Aorta (tissue), 5 donors: ENCODE measurements at places on chromosomes 13 and 19. TPM values are rescaled to one million over a fixed set of nuclear protein-coding genes. Genes with fewer than 3 reads are reported as not detected.

The PTGER1 gene
- total RNA-seq: 2.3 TPM

The GNG7 gene
- total RNA-seq: 6.0 TPM

The OR1I1 gene
- total RNA-seq: not detected

- no peaks in the 10 kb centered on the region for H3K4me1 ChIP-seq
- H3K27ac ChIP-seq: no peak overlapping the region
- H3K4me3 ChIP-seq: no peak overlapping the region
- no peaks in the 10 kb centered on the region for H3K27me3 ChIP-seq
Observed at GRCh38 chr19:48608798-48609263, 2.3 kb downstream of the SPACA4 start.

GRCh38 chr13:112179421-112179820 is 112.5 kb downstream of the SOX1 start:
- H3K27ac ChIP-seq: no peak overlapping the region
- no peak overlapping the region for H3K4me3 ChIP-seq
- H3K36me3 ChIP-seq: no peaks in the 10 kb centered on the region
- no peaks in the 10 kb centered on the region for H3K27me3 ChIP-seq
- no peak for DNase-seq

DNA sequence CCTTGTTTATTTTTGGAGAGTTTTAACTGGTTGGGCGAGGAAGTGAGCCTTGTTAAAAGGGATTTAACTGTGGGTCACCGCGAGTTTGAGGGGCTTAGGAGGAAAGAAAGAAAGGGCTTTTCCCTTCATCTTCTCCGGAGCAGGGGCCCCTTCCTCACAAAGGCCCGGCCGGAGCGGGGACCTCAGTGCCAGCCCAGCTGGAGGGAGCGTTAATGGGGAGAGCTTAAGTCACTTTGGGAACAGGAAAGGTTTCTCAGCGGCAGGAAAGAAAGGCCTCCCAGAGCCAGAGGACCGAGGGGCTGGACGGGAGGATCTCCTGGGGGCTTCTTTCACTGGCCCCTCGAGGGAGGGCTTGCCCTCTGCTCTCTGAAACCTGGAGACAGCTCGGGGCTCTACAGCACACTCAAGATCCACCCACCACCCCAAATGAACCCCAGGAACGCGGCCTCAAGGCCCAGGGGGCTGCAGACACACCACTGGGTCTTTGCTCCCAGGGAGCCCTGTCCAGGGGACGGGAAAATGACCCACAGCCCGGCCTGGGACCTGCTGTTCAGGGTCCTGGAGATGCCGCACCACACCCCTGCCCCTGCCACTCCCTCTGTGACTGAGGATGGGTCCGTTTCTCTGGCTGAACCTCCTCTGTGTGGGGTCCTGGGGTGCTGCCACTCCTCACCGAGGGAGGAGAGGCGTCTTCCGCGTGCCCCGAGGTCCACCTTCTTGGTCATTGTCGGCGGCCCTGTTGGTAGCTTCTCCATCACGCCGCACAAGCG is 128.3 kb downstream of the URI1 start:
- DNase-seq: peak; percentile 63
- H3K27me3 ChIP-seq: no peaks in the 10 kb centered on the region
- H3K27ac ChIP-seq: no peak overlapping the region
- H3K36me3 ChIP-seq: no peaks in the 10 kb centered on the region
- no peaks in the 10 kb centered on the region for H3K4me1 ChIP-seq
- no peak overlapping the region for H3K4me3 ChIP-seq

GRCh38 chr19:21587117-21587461 is 81.7 kb downstream of the ZNF429 start:
- no peaks in the 10 kb centered on the region for H3K36me3 ChIP-seq
- no peaks in the 10 kb centered on the region for H3K27me3 ChIP-seq
- no peaks in the 10 kb centered on the region for H3K4me1 ChIP-seq
- peak overlapping the region; percentile 21 for H3K4me3 ChIP-seq
- no peak overlapping the region for H3K27ac ChIP-seq

DNA sequence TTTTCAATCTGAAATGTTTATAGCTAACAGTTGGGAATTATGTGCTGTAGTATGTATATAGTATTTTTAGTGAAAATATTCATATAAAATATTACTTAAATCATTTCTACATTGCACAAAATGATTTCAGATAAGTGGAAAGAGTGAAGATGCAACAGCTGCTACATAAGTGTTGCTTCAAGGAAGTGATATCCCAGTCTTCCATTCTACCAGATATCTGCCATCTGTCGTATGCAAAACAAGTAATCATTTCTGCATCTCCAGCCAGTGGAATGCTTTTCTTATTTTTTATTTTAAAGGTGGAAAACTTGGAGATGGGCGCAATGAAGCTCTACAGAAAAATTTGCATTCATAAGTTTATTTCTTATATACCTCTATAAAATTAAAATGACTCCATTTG is 152.5 kb upstream of the MAB21L1 start:
- no peaks in the 10 kb centered on the region for H3K27me3 ChIP-seq
- H3K36me3 ChIP-seq: no peaks in the 10 kb centered on the region
- H3K4me1 ChIP-seq: no peaks in the 10 kb centered on the region
- DNase-seq: no peak

GRCh38 chr13:73397496-73398305 is 338.9 kb downstream of the KLF5 start:
- H3K27me3 ChIP-seq: no peaks in the 10 kb centered on the region
- H3K4me1 ChIP-seq: no peaks in the 10 kb centered on the region
- H3K4me3 ChIP-seq: no peak overlapping the region
- H3K36me3 ChIP-seq: no peaks in the 10 kb centered on the region

GRCh38 chr19:55304279-55304978 is 20.6 kb downstream of the BRSK1 start:
- H3K36me3 ChIP-seq: no peaks in the 10 kb centered on the region
- H3K27me3 ChIP-seq: no peaks in the 10 kb centered on the region
- no peaks in the 10 kb centered on the region for H3K4me1 ChIP-seq
- H3K27ac ChIP-seq: no peak overlapping the region
- H3K4me3 ChIP-seq: no peak overlapping the region
- DNase-seq: peak; percentile 60

GRCh38 chr13:40190641-40191100 is 475.8 kb downstream of the FOXO1 start:
- no peak overlapping the region for H3K4me3 ChIP-seq
- peaks cover 6% of the 10 kb centered on the region for H3K4me1 ChIP-seq
- no peaks in the 10 kb centered on the region for H3K36me3 ChIP-seq
- H3K27ac ChIP-seq: peak overlapping the region; percentile 70

DNA sequence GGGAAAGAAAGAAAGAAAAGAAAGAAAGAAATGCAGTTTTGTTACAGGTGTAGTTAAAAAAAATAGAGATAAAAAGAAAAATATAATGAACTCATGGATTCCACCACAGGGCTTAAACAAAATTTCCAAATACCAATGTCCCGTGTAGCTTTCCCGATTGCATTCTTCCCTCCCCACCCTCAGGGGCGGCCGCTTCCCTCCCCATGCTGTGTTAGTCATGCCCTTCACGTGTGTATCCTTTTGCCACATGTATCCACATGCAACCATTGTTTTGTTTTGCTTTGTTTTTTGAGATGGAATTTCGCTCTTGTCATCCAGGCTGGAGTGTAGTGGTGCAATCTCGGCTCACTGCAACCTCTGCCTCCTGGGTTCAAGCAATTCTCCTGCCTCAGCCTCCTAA is 3.6 kb upstream of the KMT5C start:
- H3K27me3 ChIP-seq: no peaks in the 10 kb centered on the region
- DNase-seq: no peak
- no peak overlapping the region for H3K27ac ChIP-seq
- no peak overlapping the region for H3K4me3 ChIP-seq
- no peaks in the 10 kb centered on the region for H3K4me1 ChIP-seq
- no peaks in the 10 kb centered on the region for H3K36me3 ChIP-seq

- H3K27ac ChIP-seq: no peak overlapping the region
- peaks cover 2% of the 10 kb centered on the region for H3K4me1 ChIP-seq
- DNase-seq: no peak
- no peak overlapping the region for H3K4me3 ChIP-seq
- H3K27me3 ChIP-seq: no peaks in the 10 kb centered on the region
Observed at GRCh38 chr13:39462428-39462827, 140.6 kb downstream of the LHFPL6 start.

DNA sequence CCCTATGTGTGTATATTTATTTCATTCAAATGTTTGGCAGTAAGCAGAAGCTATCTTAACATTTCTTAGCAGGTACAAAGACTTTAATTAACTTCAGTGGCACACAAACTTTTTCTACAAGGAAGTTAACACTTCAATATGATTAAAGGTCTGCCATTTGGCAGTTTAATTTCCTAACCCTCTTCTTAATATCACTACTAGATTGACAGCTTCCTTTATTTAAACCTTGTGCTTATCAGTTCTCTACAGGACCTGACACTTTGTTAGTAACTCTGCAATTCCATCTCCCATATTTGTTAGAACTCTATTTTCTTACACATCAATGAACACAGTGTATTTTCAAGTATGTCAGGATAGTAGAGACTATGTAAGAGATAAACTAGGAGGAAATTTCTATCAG is 152.4 kb upstream of the ATXN8OS start:
- no peak for DNase-seq
- no peak overlapping the region for H3K27ac ChIP-seq
- H3K36me3 ChIP-seq: no peaks in the 10 kb centered on the region
- H3K4me1 ChIP-seq: no peaks in the 10 kb centered on the region
- no peaks in the 10 kb centered on the region for H3K27me3 ChIP-seq
- no peak overlapping the region for H3K4me3 ChIP-seq

DNA sequence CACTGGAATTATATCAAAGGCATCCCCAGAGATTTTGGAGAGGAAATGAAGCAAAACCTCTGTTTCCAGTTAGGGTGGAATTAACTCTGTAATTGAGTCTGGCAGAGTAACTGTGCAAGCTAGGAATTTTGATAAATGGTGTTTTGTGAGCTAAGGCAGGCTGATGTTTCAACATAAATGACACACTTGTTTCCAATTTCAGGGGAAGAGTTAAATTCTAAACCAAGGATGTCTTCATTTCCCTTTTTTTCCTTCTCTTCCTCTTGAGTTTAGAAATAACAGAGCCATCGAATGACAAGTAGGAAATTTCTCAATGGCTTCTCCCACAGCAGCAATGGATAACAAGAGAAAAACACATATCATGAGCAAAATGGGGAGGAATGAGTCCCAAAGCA is 131.2 kb downstream of the IRS2 start:
- H3K27ac ChIP-seq: no peak overlapping the region
- H3K27me3 ChIP-seq: no peaks in the 10 kb centered on the region
- H3K4me3 ChIP-seq: no peak overlapping the region
- no peaks in the 10 kb centered on the region for H3K36me3 ChIP-seq
- DNase-seq: no peak

GRCh38 chr19:27906081-27906480 is 1306.9 kb downstream of the UQCRFS1 start:
- no peak for DNase-seq
- H3K4me1 ChIP-seq: no peaks in the 10 kb centered on the region
- no peaks in the 10 kb centered on the region for H3K27me3 ChIP-seq
- H3K4me3 ChIP-seq: no peak overlapping the region

DNA sequence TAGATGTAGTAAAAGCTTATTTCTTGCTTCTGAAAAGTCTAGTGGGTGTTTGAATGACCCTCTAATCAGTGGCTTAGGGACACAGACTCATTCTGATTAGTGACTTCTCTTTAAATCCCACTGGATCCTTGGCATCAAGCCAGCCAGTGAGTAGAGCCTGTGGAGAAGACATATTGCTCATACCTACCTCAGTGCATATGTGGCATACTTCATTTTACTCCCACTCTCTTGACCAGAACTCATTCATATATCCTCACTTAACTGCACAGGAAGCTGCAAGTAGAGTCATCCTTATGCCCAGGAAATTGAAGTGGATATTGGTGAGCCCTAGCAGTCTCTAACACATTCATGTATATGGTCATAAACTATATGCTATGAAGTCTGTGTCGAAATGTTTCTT is 148.3 kb downstream of the PDS5B start:
- no peak overlapping the region for H3K4me3 ChIP-seq
- H3K36me3 ChIP-seq: no peaks in the 10 kb centered on the region
- H3K4me1 ChIP-seq: no peaks in the 10 kb centered on the region
- H3K27ac ChIP-seq: no peak overlapping the region
- H3K27me3 ChIP-seq: no peaks in the 10 kb centered on the region
- DNase-seq: no peak

DNA sequence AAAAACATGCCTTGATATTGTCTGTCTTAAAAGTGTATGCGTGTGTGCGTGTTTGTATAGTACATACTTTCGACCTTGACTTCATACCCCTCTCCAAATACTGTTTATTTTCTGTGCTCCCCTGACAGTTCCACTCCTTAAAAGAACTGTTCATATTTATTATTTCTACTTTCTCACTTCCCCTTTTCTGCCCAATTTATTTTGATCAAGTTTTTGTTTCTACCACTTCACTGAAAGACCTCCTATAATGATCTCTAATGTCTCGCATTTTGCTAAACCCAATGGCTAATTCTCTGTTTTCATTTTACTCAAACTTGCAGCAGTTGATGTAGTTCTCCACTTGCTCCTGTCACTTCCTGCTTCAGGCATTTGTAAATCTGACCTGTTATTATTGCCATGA is 426.1 kb upstream of the KLF12 start:
- H3K4me3 ChIP-seq: no peak overlapping the region
- no peak for DNase-seq
- H3K27ac ChIP-seq: no peak overlapping the region
- no peaks in the 10 kb centered on the region for H3K27me3 ChIP-seq
- H3K4me1 ChIP-seq: no peaks in the 10 kb centered on the region

- no peak overlapping the region for H3K27ac ChIP-seq
- no peaks in the 10 kb centered on the region for H3K36me3 ChIP-seq
- H3K4me1 ChIP-seq: no peaks in the 10 kb centered on the region
- no peaks in the 10 kb centered on the region for H3K27me3 ChIP-seq
- H3K4me3 ChIP-seq: no peak overlapping the region
Observed at GRCh38 chr19:16190198-16190597, 5.0 kb downstream of the FAM32A start.

GRCh38 chr13:55583953-55584593 is 1556.6 kb upstream of the PRR20A start:
- H3K27ac ChIP-seq: no peak overlapping the region
- no peaks in the 10 kb centered on the region for H3K36me3 ChIP-seq
- H3K4me1 ChIP-seq: no peaks in the 10 kb centered on the region
- no peaks in the 10 kb centered on the region for H3K27me3 ChIP-seq
- H3K4me3 ChIP-seq: no peak overlapping the region

DNA sequence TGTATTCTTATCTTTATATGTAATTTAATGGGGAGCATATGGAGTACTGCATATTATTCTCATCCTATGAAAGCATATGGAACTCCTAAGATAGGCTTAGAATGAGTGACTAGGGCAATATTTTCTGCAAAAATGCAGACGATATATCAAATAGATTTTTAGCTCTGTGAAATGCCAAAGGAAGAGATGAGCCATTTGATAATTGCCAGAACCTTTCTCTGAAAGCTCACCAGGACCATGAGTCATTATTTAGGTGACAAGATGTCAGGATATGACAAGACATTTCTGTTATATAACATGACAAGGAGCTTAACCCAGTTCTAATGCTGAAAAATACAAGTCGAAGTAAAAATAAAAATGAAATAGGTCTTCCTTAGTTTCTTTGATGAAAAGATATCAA is 145.0 kb downstream of the SLITRK6 start:
- no peaks in the 10 kb centered on the region for H3K36me3 ChIP-seq
- no peak overlapping the region for H3K27ac ChIP-seq
- no peaks in the 10 kb centered on the region for H3K4me1 ChIP-seq
- H3K27me3 ChIP-seq: no peaks in the 10 kb centered on the region
- H3K4me3 ChIP-seq: no peak overlapping the region
- DNase-seq: no peak
